Fibroblast of skin of left quadriceps (primary cell): ENCODE measurements at places on chromosomes 5 and 9.

DNA sequence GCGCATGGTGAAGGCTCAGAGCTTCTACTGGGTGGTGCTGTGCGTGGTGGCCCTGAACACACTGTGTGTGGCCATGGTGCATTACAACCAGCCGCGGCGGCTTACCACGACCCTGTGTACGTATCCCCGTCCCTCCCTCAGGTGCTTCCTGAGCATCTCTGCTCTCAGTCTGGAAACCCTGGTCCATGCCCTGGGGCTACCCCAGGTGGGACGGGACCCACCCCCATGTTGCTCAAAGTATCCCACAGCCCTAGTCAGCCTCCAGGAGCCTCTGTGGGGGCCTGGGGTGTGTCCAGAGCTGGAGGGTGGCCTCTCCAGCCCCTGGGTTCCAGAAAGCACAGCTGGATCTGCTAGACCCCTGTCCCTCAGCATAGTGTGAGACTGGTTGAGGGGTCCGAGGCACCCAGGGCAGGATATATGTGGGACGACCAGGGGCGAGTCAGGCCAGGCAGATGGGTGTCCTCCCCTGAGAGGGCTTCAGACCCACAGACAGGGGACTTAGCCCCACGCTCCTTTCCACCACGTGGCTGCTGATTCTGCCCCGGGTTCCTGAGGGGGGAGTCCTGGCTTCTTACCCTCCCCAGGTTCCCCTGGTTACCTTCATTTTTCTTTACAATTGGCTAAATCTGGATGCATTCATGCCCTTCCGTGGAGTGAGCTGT is 94.0 kb downstream of the CACNA1B start:
- no peak for DNase-seq

DNA sequence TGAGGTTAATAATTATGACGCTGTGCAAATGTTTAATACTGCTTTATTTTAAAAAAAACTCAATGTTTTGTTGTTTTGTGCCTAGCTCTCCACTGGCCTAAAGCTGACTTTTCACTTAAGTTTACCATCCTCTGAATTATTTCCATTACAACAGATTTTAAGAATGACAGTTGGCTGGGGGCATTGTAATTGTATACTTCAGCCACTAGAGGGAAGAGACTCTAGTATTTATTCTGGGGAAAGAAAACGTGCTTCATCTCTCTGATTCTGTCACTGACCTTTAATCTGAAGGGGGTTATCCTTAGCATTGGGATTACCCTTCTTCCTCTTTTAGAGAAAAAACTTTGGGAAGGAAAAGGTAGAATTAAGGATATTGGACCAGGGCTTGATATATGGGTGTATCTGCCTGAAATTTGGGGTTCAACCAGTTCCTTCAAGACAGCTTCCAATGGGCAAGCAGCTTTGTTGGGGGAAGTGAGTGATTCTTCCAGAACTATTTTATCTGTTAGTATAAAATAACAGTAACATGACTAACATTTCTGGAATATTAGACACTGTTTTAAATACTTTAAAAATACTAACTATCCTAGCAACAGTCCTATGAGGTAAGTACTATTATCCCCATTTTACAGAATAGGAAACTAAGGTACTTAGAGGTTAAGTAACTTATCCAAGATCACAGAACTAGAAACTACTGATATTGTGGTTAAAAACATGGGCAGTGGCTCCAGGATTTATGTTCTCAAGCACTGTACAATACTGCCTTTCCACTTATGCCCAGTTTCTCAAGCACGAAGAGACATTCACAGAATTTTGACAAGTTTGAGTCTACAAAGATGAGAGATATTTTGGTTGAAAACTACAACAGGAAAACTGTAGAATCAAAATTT is 208.4 kb downstream of the CD180 start:
- DNase-seq = no peak

DNA sequence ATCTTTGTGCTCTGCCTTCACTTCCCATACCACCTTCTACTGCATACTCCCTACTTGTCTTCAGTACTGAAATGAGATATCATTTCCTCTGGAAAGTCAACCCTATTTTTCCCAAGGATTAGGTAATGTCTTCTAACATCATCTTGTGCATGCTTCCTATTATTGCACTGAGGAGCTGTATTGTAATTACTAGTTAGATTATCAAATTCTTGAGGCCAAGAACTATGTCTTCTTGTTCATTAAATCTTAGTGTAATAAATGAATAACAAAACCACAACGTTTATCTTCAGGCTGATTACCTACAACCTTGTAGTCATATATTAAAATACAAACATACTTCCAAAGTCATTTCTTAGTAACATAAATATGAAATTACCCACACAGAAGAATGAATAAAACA is 87.9 kb upstream of the POU5F2 start:
- peak; percentile 12 for DNase-seq

- peak; percentile 89 for DNase-seq
Observed at GRCh38 chr5:132215329-132215728, 12.3 kb downstream of the P4HA2 start.

- DNase-seq = no peak
Observed at GRCh38 chr5:78560000-78560855, 88.3 kb downstream of the LHFPL2 start.

DNA sequence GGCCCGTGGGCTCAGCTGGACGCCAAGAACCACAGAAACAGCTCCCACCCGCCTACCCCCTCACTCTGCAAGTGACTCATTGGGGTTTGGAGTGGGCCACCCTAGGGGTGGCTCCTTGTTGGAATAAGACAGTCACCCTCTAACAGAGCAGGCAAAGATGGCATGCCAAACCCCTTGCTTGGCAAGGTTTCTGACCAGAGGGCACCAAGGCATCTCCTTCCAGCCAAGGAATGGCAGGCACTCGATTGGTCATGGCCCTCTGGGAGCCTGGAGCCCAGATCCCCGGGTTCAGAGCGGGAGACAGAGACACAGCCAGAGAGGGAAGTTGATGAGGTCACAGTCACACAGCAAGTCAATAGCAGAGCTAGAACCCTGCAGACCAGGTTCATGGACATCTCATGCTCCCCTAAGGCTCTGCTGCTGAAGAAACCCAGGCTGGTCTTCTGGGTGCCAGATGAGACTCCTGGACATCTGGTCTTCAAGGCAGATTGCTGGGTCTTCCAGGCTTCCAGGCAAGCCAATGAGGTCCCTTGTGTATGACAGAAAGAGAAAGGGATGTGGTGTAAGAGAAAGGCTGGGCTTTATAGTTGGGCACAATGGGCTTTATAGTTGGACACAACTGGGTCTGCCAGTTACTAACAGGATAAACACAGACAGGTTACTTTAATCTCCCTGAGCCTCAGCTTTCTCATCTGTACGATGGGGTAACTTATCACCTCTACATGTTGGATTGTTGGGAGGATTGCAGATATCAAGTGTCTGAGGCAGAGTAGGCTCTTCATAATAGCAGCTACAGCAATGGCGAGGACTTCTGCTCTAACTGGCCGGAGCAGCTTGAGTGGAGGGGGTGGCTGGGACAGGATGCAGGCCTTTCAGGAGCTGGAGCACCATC is 23.3 kb upstream of the KIF12 start:
- no peak for DNase-seq

DNA sequence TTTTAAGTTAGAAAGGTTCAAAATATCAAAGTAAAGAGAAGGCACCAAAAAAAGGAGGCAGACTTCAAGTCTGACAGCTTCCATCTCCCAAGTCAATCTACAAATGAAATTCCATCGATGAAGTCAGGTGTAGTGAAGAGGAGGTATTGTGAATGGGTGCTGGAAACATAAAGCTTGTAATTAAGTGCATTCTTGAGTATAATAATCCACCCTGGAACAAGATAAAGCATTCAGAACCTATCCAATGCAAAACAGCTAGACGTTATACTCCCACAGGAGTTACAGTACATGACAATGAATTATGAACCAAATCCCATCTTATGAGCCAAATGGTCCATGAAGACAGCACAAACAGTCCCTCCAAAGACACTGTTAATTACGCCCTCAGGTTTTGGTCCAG is 22.3 kb downstream of the BNC2 start:
- no peak for DNase-seq

- no peak for DNase-seq
Observed at GRCh38 chr9:38359689-38360385, 32.7 kb upstream of the ALDH1B1 start.

DNA sequence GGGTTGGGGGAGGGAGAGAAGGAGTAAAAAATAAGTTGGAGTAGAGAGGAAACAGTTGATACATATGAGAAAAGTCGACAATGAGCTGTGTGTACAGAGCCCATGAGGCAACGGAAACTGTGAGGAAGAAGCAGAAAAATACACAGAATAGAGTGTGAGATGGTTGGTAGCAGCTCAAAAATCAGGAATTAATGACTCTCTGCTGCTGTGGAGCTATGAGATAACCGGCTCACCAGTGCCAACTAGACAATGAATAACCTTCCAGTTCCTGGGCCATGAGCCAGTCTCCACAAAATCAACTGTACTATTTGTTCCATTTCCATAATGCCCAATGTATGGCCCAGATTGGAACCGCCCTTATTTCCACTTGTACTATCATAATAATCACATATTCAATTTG is 53.1 kb upstream of the NREP start:
- no peak for DNase-seq

DNA sequence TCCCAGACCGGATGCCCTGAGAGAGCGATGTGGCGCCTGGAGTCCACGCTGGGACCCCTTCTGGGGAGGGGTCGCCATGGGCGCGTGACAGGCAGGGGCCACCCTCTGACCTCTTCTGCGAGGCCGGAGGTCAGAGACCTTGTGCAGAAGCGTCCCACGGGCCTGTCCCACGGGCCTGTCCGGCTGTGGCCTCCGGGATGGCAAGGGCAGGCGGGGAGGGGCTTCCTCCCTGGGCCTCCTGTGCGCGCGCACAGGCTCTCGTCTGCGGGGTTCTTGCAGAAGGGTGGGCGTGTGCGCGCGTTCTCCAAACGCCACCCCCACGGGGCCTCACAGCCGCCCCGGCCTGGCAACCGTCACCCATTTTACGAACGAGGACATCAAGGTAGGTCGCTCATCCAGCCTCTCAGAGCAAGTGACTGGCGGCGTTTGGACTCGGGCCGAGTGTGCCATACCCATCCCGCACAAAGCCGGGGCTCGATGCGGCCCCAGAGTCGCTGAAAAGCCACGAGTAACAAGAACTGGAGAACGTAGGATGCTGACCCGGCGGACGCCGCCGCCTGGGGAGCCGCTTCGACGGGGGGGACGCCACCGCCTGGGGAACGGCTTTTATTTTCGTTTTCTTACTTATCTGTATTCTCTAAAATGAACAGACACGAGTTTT is 897 bp downstream of the AHRR start:
- DNase-seq = no peak

- DNase-seq = no peak
Observed at GRCh38 chr5:88727705-88728313, 155.2 kb downstream of the MEF2C start.

DNA sequence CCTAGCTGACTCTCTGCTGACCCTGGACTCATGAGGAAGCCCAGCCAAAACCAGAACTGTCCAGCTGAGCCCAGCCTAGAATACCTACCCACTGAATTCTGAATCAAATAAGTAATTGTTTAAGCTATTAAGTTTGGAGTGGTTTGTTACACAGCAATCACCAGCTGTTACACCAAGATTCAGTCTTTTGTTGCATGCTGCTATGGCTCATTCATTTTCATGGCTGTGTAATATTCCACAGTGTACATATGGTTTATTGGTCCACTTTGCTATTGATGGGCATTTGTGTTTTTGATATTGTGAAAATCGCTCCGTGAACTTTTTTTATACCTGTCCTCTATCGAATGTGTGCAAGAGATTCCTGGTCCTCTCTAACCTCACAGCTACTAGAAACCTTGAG is 156.4 kb downstream of the FGF18 start:
- DNase-seq = no peak

DNA sequence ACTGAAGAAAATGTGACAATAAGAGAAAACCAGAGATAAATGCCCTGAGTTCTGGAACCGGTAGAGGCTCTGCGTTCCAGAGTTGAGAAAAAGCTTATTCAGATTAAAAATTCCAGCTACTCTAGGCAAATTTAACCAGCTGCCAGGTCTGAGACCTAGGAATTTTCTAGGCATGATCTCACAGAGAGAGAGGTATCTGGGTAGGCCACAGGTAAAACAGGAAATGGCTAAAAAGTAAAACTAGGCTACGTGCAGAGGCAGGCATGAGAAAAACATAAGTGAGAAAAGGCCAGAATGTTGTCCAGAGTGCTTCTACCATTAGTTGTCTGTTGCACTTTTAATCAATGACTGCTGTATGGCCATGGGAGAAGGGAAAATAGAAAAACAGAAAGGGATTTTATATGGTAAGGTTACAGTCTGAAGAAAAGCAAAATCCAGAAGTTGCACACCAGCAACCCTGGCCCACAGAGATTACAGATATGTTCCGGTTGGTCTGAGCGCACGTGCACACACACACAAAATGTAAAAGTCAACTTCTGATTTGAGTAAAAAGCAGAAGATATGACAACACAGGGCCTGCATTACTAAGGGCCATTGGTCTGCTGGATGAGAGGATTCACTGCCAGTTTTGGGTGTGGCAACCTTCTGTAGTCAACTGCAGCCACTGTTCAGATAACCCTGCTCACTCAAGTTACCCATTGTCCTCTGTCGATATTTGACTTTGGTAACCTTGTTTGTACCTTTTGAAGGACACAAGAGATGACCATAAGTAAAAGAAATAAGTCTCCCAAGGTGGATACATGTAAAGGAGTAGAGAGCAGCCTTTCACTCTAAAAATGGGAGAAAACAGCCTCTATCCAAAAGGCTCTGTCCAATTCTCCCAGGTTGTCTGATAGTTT is 266.0 kb downstream of the DTWD2 start:
- no peak for DNase-seq

GRCh38 chr9:13865869-13866268 is 448.1 kb downstream of the NFIB start:
- DNase-seq = no peak

- DNase-seq = no peak
Observed at GRCh38 chr5:14410068-14410393, 171.6 kb upstream of the OTULINL start.

DNA sequence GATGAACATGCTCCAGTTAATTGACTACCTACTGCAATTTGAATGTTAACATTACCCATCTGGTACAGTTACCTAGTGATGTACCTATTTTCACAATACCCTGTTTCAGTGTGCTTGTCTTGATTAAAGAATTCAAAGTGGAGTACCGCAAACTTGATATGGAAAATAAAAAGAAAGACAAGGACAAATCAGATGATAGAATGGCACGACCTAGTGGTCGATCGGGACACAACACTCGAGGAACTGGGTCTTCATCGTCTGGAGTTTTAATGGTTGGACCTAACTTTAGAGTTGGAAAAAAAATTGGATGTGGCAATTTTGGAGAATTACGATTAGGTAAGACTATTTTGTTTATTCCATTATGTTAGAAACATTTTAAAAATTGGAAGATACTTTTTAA is 33.5 kb downstream of the CSNK1G3 start:
- no peak for DNase-seq
